ENCODE measurements at places on chromosomes 16 and 17.

DNA sequence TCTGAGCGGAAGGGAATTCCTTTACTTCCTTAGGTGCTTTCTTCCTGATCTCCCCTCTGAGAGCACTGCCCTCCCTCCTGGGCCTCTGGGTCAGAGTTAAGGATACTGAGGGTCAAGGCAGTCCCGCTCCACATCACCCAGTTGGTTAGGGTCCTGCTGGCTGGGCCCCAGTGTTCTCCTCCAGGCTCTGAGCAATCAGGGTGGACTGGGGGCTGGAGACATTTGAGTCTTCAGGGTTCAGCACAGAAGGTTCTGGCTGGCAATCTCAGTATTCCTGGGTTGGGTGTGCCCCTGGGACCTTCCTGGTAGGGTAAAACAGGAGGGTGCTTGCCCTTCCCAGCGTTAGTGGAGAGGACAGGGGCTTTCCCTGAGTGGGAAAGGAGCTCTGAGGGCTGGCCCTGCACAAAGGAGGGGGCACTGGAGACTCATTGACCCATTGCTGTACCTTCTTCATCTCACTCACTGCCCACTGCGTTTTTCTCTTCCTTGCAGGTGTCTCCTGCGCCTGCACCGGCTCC, 448 bp downstream of the MT1M start:
- no peak for DNase-seq

DNA sequence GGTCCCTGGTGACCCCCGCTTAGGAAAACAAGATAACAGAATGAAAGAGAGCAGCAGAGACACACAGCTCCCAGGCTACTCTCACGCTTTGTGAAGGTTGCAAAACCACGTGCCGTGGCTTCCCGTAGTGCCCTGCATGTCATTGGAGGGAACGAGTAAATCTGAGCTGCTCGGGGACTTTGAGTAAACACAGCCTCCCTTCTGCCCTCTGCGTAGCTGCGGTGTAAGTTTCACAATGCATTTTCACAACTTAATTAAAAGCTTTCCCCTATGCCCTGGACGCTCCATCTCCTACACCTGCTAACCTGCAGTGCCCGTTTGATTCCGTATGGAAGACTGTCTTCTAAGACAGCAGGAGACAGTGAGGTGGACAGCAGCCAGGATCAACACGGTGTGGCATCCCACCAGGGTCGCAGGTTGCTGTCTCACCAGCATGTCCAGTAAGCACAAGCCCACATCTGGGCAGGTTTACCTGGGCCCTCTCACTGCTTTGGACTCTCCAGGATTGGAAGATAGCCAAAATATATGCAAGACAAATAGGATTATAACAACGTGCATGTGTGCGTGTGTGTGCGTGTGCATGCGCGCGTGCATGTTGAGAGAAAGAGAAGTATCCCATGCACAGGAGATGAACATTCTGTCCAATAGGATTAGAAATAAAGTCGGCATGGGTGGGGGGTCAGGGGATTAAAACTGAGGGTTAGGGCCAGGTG, 116.4 kb upstream of the RCVRN start:
- no peak for DNase-seq

DNA sequence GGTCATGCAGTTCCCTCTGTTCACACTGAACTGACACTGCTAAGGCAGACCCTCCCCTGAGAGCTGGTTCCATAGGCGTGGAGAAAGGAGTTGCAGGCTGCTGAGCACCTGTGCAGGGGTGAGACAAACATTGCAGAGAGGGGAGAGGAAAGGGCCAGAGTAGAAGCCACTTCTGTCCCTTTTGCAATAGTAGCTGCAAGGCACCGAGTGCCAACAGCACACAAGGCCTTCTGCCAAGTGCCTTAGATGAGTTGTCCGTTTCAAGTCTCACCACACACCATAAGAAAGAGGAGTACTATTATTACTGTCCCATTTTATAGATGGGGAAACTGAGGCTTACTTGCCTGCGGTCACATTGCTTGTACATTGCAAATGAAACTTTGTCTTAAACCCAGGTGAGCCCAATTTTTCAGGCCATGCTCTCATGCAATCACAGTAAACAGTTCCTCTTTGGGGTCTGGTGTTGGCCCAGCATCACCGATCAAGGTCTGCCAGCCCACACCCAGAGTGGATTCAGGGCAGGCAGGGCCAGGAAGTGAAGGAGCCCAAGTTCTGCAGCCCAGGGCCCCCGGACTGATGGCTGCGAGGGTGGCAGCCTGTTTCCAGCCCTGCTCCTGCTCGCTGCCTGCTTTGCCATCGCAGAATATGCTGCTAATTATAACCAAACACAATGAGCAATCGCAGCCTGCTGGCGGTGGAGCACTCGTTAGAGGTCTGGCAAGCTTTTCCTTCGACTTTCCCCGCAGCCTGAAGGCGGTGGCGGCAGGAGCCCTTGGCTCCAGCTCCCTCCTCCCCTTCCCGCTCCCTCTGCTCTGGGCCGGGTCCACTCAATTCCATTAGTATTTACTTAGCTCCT, 36.8 kb upstream of the DYNLL2 start:
- no peak for DNase-seq

- peak; percentile 40 for DNase-seq
Measured at GRCh38 chr17:27038676-27039075, 255.2 kb upstream of the WSB1 start.

GRCh38 chr17:58329035-58329809, 627 bp upstream of the TSPOAP1 start:
- no peak for DNase-seq

- DNase-seq = no peak
Measured at GRCh38 chr17:39167476-39167875, 1.5 kb upstream of the ARL5C start.

DNA sequence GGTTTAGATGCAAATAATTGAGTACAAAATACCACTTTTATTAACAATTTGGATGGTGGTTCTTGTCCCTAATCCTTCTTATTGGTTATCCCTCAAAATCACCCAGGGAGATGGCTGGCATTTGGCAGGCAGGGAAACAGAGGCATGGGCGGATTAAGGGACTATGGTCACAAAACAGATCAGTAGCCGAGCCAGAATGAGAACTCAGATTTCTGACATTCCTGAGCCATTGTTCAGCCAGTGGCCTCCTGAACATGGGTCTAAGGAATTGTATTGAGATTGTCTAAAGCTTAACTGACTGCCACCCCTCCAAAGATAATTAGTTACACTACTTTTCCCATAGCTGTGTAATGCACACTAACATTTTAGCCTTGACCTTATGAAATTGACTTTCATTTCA, 88.4 kb downstream of the CHD9NB start:
- no peak for DNase-seq

DNA sequence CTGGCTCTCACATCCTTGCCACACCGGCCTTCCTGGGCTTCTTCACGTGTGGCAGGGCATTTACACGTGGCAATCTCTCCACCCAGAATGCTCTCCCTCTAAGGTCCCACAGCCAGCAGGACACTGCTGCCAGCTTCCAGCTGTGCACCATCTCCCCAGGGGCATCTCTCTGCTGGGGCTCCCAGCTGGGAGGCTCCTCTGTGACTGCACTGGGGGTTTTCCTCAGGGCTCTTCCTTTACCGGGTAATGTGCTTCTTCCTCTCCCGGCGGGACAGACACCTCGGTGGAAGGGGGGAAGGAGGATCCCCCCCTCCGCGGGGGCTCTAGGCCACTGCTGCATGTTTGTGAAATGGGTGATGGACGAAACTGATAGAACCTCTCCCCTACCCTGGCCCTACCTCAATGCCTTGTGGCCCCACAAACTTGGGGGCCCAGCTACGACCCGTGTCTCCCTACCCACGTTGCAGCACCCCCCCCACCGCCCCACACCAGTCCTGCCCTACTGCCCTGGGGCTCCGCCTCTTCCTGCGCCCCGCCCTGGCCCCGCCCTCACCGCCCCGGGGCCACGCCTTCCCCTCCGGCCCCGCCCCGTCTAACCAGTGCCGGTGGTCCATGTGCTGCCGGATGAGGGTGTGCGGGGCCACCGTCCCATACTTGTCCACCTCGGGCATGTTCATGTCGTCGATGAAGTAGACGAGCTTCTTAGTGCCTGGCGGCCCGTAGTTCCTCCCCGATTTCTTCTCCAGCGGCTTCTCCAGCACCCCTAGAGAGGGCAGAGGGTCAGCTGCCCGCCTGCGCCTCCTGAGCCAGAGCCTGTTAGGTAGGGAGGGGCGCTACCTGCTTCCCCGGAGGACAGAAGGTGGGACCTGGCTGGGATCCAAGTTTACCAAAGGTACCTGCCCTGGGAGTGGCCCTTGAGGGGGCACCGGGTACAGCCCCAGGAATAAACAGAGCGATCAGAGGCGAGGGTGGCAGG, 92.6 kb downstream of the DNAH17 start:
- peak; percentile 15 for DNase-seq

GRCh38 chr17:8846768-8847211, 20.7 kb downstream of the PIK3R6 start:
- DNase-seq = no peak

DNA sequence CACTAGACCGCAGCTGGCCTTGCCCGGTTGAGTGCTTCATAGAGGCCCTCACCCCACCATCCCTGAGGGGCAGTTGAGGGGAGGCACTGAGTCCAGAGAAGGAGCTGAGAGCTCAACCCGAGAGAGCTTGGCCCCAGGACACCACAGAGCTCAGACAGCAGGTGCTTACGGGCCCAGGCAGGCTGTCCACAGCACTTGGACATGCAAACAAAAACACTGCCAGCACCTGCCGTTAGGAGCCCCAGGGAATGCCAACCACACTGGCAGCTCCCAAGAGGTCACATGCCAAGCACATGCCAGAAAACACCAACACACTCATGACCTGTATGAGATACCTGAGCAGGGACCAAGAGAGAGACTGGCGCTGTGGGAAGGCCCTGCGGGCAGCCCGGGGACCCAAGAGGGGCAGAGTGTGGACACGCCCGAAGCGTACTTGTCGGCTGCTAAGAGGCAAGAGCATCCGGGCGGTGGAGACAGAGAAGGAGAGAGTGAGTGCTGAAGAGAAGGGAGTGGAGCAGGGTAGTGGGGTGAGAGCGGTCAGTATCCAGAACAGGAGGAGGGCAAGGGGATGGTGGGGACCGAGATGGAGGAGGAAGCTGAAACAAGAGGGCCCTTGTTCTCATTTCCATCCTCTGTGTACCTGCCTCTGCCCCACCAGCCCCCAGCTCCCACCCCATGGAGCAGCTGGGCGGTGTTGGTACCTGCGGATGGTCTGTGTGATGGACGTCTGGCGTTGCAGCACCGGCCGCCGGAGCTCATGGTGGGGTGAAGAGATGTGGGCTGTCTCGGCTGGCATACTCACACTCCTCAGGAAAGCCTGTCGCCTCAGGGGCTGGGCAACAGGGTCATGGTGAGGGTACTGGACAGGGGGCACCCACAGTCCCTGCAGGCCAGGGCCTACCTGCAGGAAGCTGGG, 8.2 kb downstream of the RHBDF1 start:
- DNase-seq = no peak

Data from NCI-H1930 (cell line).